ENCODE measurements at places on chromosomes 3 and 15.

DNA sequence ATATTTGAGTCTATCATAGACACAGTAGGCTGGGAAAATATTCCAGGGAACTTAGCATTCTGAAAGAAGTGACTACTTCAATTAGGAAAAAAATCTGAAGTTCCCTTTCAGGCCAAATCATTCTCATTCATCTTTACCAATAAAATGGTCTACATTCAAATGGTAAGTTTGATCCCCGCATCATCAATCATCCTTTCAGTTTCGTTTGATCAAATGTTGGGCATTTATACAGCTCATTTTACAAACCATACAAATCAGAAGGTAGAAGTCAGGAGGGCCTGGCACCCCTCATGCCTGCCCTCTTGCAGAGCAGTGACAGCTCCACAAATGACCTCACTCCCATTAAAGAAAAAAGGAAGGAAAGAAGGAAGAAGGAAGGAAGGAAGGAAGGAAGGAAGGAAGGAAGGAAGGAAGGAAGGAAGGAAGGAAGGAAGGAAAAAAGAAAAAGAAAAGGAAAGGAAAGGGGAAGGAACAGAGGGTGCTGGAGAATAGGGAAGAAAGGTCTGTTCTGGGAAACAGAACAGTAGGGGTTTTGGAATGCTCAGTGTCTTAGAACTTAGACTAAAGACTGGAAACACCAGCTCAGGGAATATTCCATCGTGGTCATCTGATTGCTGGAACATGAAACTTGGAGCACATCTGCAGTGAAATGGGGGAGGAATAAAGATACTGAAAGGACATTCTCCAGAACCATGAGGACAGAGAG lies 86.1 kb downstream of the XXYLT1 start:
- no peak for DNase-seq

DNA sequence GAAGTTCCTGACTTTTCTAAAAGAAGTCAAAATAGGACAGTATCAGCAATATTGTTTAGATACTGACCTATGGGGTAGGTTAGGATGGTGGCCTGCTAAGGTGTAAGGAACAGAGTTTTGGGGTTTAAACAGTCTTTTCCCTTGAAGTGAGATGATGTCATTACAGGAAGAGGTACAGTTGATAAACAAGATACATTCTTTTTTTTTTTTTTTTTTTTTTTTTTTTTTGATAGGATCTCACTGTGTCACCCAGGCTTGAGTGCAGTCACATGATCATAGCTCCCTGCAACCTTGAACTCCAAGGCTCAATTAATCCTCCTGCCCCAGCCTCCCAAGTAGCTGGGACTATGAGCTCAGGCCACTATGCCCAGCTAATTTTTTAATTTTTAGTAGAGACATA lies 33.3 kb downstream of the SLC25A36 start:
- DNase-seq: no peak

DNA sequence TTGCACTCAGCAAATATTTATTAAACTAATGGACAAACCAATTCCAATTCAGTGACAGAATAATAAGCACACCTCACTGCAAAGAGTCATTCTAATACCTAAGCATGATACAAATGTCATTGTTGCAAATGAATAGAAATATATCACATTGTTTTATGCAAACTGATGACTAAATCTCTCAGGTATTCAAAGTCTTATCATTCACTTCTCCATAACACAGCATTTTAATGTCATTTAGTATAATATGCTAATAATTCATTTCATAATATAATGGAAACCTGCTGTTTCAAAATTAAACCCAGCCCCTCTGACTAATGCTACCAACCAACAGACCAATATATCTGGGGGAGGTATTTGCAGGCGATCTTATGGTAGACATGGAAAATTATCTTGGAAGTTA lies 71.8 kb downstream of the FGF7 start:
- peak; percentile 15 for DNase-seq

- no peak for DNase-seq
Observed at GRCh38 chr3:132394320-132394719, 23.0 kb upstream of the DNAJC13 start.

DNA sequence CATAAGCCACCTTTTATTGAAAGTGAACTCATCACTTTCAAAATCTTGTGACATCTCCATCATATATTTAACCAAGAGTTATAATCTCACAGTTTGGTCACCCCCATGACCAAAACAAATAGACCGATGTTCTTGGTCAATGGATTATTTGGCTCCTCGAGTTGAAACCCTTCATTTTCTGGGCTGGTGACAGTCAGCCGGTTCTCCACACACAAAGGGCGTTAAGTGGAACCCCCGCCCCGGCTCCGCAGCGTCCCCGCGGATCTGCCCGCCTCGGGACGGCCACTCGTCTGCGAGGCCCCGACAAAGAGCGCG lies 772 bp downstream of the TSPAN3 start:
- DNase-seq: no peak

- DNase-seq: no peak
Observed at GRCh38 chr15:89155656-89156055, 65.7 kb downstream of the RLBP1 start.

GRCh38 chr15:55879181-55879580 lies 114.2 kb downstream of the NEDD4 start:
- DNase-seq: peak; percentile 18

DNA sequence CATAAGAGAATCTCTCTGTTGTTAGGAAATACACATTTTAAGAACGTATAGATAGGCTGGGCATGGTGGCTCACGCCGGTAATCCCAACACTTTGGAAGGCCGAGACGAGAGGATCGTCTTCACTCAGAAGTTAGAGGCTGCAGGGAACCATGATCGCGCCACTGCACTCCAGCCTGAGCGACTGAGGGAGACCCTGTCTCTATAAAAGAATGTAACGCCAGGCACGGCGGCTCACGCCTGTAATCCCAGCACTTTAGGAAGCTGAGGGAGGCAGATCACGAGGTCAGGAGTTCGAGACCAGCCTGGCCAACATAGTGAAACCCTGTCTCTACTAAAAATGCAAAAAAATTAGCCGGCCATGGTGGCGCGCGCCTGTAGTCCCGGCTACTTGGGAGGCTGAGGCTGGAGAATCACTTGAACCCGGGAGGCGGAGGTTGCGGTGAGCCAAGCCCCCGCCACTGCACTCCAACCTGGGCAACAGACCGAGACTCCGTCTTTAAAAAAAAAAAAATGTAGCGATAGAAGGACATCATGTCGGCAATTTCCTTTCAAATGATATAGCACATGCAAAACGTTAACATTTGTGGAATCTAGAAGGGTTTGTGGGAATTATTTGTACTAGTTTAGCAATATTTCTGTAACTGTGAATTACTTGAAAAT lies 730 bp upstream of the RPL14 start:
- DNase-seq: no peak
